ENCODE measurements at places on chromosomes 12 and 14. TPM values are rescaled to one million over a fixed set of nuclear protein-coding genes. Genes with fewer than 3 reads are reported as not detected.
A peak's percentile ranks its signal among the peaks of the same experiment; 100 is the strongest.

DNA sequence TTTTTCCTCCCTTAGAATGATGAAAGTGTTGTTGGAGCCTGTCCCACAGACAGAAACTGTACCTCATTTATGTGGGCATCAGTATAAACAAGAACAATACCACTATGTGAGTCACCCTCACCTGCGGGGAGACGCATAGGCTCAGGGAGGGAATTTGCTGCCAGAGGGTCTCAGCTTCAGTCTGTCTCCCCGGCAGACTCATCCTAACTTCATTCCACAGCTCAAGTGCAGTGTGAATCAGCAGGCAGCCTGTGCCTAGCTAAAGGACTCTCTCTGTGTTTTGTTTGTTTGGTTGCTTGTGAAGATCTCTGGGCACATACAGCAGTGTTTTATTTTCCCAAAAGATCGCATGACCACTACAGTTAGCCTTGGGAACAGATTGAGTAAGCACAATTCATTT lies 98.9 kb downstream of the PRKCH start:
- DNase-seq = no peak
- no peaks in the 10 kb centered on the region for H3K4me1 ChIP-seq
- H3K4me3 ChIP-seq = no peak overlapping the region

DNA sequence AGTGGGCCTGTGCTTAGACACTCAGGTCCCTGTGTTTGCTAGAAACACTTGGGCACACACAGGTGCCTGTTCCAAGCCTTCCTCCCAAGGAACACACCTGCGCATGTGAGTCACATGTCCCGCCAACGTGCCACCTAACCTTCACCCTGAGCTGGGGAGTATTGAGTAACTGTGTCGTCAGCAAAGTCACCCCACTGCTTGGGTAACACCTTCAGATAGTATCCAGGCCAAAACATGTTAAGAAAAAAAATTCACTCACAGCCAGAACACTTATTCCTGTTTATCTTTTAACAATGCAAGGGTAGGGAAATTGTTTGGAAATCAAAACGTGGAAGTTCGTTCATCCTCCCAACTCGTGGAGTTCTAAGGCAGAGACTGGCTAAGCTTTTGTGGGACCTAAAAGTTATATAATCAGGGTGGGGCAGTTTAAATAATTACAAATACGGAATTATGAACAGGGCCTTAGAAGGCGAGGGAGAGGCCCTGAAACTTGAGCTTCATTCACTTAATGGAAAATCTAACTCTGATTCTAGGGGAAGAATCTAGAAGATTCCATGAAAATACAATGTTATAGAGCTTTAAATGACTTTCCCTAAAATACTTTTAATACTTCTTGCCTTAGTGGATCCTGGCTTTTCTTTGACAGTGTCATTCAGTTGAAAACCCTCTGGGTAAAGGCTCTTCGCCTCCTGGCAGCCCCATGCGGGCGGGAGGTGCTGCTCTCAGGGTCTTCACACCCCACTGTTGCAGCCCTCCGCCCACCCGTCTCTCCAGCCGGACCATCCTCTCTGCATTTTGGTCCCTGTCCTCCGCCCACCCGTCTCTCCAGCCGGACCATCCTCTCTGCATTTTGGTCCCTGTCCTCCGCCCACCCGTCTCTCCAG lies 30.3 kb upstream of the ADIPOR2 start:
- H3K4me1 ChIP-seq = peaks cover 20% of the 10 kb centered on the region
- H3K4me3 ChIP-seq = no peak overlapping the region
- no peaks in the 10 kb centered on the region for H3K27me3 ChIP-seq
- H3K27ac ChIP-seq = peak overlapping the region; percentile 91
- DNase-seq = peak; percentile 99

DNA sequence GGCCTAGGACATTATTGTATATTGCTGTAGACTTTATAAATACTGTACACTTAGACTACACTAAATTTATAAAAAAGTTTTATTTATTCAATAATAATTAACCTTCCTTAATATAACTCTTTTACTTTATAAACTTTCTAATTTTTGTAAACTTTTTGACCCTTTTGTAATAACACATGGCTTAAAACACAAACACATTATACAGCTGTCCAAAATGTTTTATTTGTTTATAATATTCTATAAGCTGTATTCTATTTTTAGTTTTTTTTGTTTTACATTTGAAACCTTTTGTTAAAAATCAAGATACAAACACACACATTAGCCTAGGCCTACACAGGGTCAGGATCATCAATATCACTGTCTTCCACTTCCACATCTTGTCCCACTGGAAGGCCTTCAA lies 190.0 kb downstream of the BMP4 start:
- peaks cover 7% of the 10 kb centered on the region for H3K4me1 ChIP-seq
- H3K27me3 ChIP-seq = no peaks in the 10 kb centered on the region
- H3K36me3 ChIP-seq = no peaks in the 10 kb centered on the region
- H3K27ac ChIP-seq = no peak overlapping the region
- DNase-seq = no peak

DNA sequence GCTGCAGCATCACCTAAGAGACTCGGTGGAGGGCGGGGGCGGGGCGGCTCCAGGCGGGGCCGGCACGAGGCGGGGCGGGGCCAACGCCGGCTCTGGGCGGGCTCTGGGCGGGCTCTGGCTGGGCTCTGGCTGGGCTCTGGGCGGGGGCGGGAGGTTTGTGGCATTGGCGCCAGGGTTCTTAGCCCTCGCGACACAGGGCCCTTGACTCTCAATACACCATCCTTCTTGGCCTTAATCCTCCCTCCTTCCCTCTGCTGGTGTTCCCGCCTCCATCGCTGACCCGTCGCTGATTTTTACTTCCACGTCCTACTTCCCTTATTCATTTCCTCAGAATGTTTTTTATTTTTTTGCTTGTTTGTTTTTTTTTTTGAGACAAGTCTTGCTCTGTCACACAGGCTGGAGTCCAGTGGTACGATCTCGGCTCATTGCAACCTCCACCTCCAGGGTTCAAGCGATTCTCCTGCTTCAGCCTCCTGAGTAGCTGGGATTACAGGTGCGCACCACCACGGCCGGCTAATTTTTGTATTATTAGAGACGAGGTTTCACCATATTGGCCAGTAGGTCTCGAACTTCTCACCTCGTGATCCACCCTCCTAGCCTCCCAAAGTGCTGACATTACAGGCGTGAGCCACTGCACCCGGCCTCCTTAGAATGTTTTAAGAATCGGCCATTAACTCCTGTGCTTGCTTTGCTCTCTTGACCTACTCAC lies at the start of gene BLTP3B:
Gene BLTP3B, minus strand, starts transcription at position 24 of the 709 bp plus-strand sequence. CDS start 239 bp downstream, outside the sequence.
- peaks cover under 1% of the 10 kb centered on the region for H3K4me1 ChIP-seq
- peak within 1 kb of the TSS; percentile 100 for H3K4me3 ChIP-seq
- DNase-seq = peak; percentile 70
- no peaks in the 10 kb centered on the region for H3K27me3 ChIP-seq
- no peaks in the 10 kb centered on the region for H3K36me3 ChIP-seq

The MYBPC1 gene
- 4.0 TPM for polyA plus RNA-seq

- peak; percentile 30 for DNase-seq
- H3K4me1 ChIP-seq = peaks cover 4% of the 10 kb centered on the region
- H3K4me3 ChIP-seq = no peak overlapping the region
- peaks cover 38% of the 10 kb centered on the region for H3K36me3 ChIP-seq
- H3K27ac ChIP-seq = no peak overlapping the region
These were observed 26.2 kb downstream of the RFLNA start for GRCh38 chr12:124321040-124321481.

DNA sequence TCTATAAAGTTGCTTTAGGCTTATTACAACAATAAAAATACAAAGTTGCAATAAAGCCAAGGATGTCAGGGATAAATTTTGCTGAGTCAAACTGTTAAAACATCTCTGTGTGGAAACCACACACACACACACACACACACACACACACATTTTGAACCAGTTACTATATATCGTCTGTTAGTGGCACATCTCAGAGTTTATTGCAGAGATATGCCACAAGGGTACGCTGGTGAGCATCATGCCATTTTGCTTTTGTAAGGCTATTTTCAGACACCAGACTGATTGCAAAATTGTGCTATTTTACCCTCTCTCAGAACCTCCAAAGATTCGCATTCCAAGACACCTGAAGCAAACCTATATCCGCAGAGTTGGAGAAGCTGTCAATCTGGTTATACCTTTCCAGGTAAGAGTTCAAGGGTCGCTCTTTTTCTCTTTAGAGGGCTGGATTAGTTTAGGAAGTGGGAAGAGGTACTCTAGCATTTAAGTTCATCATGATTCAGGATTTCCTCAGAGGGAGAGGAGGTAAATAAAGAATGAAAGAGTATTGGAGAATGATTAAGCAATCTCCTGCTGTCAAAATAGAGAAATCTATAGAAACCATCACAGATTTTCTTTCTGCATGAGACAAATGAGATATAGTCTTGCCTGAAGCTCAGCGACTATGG lies 27.3 kb upstream of the CHPT1 start:
- no peak overlapping the region for H3K27ac ChIP-seq
- DNase-seq = peak; percentile 75
- peaks cover 4% of the 10 kb centered on the region for H3K4me1 ChIP-seq

- no peaks in the 10 kb centered on the region for H3K27me3 ChIP-seq
- H3K4me3 ChIP-seq = no peak overlapping the region
- no peak for DNase-seq
- H3K36me3 ChIP-seq = no peaks in the 10 kb centered on the region
- H3K4me1 ChIP-seq = peaks cover 14% of the 10 kb centered on the region
- no peak overlapping the region for H3K27ac ChIP-seq
These were observed 63.2 kb upstream of the RIC8B start for GRCh38 chr12:106711316-106711715.

- no peak overlapping the region for H3K27ac ChIP-seq
- H3K36me3 ChIP-seq = no peaks in the 10 kb centered on the region
- peak; percentile 51 for DNase-seq
- H3K4me1 ChIP-seq = peaks cover 5% of the 10 kb centered on the region
- no peaks in the 10 kb centered on the region for H3K27me3 ChIP-seq
- no peak overlapping the region for H3K4me3 ChIP-seq
These were observed 44.8 kb upstream of the BCL2L14 start for GRCh38 chr12:12025799-12026386.

- H3K4me1 ChIP-seq = peaks cover 28% of the 10 kb centered on the region
- no peak overlapping the region for H3K27ac ChIP-seq
- H3K4me3 ChIP-seq = no peak overlapping the region
- H3K27me3 ChIP-seq = no peaks in the 10 kb centered on the region
These were observed 46.6 kb downstream of the SLC17A8 start for GRCh38 chr12:100403446-100403845.

DNA sequence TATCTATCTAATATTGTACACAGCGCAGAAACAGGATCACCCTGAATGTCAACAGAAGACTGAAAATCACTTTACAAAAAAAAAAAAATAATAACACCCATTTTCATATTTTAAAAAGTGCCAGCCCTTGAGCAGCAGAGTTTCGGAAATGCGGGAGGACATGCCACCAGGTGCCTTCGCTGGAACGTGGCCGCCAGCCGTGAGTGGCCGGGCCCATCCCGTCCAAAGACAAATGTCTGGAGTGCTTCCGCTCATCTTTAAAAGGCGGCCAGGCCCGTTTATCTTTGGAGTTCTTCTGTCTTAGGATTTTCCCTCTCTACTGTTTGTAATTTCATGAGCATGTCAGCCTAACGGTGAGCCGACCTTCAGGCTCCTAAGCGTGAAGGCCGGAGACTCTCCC lies 43.5 kb downstream of the LRTM2 start:
- no peaks in the 10 kb centered on the region for H3K36me3 ChIP-seq
- H3K27me3 ChIP-seq = peaks cover 15% of the 10 kb centered on the region

The ACOT4 gene
- polyA plus RNA-seq = 2.4 TPM

GRCh38 chr12:108052260-108052659 lies 76.8 kb upstream of the WSCD2 start:
- H3K27ac ChIP-seq = no peak overlapping the region
- no peak overlapping the region for H3K4me3 ChIP-seq
- no peaks in the 10 kb centered on the region for H3K4me1 ChIP-seq
- DNase-seq = no peak
- peaks cover 2% of the 10 kb centered on the region for H3K27me3 ChIP-seq
- H3K36me3 ChIP-seq = no peaks in the 10 kb centered on the region

DNA sequence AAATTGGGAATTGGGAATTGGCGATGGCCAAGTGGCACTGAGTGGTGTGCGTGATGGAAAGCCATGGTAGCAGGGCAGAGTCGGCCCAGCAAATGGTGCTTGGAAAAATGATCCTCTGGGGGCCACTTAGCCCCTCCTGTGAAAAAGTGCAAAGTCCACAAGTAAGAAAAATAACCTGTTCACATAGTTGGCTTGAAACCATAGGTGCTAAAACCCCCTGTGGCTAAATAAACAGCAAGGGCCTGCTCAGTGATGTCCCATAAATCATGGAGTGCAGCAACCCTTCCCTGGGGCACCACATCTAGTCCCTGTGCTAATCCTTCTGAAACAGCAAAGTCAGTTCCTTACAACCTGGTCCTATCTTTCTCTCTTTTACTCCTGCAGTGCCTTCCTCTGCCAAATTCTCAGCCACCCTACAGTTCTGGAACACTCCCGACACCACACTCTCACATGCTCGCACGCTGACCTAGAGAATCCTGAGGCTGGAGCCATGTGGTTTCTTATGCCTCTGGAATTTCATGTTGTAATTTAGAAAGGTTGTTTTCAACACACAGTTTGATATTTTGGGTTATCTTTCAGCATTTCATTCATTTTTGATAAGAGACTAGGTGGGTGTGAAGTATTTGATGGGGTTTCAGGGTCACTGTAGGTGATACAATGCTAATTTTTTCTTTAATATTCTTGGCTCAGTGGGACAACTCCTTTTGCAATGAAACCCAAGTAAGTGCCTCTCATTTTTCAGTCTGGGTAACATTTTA lies 123.6 kb downstream of the SMOC1 start:
- no peak overlapping the region for H3K27ac ChIP-seq
- H3K36me3 ChIP-seq = no peaks in the 10 kb centered on the region
- no peaks in the 10 kb centered on the region for H3K27me3 ChIP-seq
- H3K4me3 ChIP-seq = no peak overlapping the region
- DNase-seq = no peak

GRCh38 chr12:78628491-78629100 lies 236.0 kb upstream of the SYT1 start:
- no peak for DNase-seq
- no peaks in the 10 kb centered on the region for H3K4me1 ChIP-seq
- no peak overlapping the region for H3K27ac ChIP-seq
- H3K36me3 ChIP-seq = no peaks in the 10 kb centered on the region

- no peak for DNase-seq
- H3K36me3 ChIP-seq = no peaks in the 10 kb centered on the region
- no peak overlapping the region for H3K4me3 ChIP-seq
- H3K4me1 ChIP-seq = no peaks in the 10 kb centered on the region
These were observed 222.3 kb upstream of the NOVA1 start for GRCh38 chr14:26820138-26820537.

DNA sequence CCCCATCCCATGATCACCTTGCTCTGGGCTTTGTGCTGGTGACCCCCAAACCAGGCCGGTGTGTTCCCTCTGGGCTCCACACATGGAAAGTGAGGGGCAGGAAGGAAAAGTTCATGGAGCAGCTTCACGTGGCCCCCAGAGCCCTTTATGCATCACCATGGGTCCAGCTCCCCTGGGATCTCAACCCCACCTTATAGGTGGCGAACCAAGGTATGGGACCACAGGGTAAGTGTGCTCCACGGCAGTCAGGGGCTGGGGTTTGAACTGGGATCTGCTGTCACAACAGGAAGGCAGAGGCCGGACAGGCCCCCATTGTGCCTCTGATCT lies 7.4 kb upstream of the BEGAIN start:
- no peaks in the 10 kb centered on the region for H3K4me1 ChIP-seq
- peaks cover 30% of the 10 kb centered on the region for H3K27me3 ChIP-seq

GRCh38 chr14:20618271-20618749 lies 23.2 kb downstream of the OR6S1 start:
- peaks cover 7% of the 10 kb centered on the region for H3K4me1 ChIP-seq
- H3K4me3 ChIP-seq = no peak overlapping the region
- DNase-seq = no peak

Data from large intestine (tissue), 12 donors.